ENCODE measurements at places on chromosomes 16 and 17.

DNA sequence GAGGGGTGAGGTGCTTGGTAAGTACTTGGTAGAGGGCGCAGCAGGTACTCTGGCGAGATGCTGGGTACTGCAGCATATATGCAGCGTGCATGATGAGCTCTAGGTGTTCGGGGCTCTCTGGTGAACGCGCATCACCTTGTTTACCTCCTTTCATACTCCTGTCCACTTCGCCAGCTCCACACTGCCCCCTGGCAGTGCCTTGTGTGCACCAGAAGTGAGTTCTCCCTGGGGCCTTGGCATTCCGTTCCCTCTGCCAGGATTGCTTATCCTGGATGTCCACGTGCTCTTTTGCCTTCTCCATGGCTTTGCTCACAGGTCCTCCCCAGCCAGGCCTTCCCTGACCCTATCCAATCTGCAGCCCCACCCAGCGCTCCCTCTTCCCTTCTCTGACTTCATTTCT is 154.2 kb downstream of the MRM1 start:
- DNase-seq: no peak

- DNase-seq: no peak
Measured at GRCh38 chr16:86988920-86989696, 328.1 kb downstream of the C16orf95 start.

DNA sequence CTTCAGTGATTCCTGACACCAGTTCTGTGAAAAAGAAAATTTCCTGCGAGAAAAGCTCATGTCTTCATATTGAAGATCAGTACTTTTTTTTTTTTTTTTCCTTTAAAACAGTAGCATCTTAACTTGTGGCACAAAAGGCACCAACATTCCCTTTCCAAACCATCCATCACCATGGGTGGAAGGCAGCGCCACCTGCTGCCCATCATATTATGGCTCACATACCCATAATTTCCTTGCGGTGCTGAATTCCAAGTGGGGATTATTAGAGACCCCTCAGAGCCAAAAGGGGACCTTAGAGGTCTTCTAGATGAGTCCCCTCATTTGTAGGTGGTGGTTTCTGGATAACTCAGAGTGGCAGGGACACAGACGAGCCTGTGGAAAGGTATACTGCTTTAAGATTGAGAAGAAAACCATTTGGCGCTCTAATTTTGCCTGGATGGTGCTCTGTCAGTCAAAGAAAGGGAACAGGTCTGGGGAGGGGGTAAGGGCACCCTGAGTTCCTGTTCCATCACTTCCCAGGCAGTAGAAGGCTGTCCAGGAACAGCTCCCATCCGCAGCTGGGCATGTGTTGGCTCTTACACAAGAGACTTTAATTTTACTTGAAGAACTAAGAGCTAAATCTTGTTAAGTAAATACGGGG is 7.9 kb upstream of the SOST start:
- no peak for DNase-seq

GRCh38 chr16:2663553-2664546 is 18.5 kb upstream of the KCTD5 start:
- no peak for DNase-seq

DNA sequence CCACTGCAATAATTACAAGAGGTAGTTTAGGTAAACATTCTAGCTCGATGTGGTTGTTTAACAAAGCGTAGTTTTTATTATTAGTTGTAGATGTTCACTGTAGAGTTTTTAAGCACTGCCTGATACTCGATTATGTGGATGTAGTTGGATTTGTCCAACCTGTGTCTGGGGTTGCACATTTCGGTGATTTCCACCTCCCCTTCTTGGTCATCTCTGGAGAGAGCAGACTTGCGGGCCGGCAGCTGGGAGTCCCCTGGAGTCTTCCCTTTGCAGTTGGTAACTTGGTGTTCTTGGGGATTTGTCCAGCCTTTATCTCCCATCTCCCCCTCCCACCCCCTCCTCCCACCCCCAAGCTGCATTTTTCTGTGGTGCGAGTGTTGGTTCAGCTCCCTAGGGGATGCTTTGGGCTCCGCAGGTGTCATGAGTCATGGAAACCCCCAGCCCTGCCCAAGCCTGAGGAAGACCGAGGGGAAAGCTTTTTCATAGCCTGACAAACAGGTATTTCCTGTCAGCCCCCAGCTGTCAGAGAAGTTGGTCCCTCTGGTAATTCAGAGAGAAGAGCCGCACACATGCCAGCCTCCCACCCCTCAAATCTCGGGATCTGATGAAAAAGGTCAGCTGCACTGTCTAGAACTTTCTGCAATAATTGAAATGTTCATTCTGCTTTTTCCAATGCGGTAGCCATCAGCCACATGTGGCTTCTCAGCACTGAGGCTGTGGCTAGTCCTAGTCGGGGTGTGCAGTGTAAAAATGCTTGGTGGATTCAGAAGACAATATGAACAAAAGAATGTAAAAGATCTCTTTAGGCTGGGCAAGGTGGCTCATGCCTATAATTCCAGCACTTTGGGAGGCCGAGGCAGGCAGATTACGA is 50.3 kb downstream of the KSR1 start:
- DNase-seq: no peak

DNA sequence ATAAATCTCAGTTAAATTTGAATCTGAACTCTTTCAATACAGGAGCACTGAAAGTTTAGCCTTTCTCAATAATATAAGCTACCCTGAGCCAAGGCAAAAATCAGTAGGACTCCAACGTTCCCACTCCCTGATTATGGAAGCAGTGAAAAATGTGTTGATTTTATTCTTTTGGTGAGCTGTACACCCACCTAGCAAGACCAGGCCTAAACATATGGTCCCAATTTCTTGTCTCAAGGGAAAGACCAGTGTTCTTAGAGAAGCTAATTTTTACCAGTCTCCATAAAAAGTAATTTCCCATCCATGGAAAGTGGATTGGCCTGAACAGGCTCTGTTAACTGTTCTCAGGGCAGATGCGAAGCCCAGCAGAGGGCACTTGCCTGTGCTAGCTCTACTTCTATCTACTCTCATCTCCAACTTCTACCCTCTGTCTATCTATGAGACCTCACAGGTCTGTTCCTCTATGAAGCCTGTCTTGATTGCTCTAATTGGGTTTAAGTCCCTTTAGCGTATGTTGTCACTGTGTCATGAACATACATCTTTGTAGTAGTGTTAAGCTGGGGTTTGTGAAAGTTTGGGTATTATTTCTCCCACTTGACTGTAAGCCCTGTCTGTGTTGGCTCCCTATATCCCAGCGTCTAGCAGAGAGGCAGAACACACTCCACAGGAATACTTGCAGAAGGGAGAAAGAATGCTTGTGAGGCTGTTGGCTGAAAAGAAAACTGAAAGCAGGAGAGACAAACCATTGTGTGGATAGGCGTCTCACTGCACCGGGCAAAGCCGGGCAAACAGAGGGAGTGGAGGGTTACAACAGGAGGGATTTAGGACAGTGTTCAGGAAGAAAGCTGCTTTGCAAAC is 167.1 kb upstream of the MAF start:
- no peak for DNase-seq

DNA sequence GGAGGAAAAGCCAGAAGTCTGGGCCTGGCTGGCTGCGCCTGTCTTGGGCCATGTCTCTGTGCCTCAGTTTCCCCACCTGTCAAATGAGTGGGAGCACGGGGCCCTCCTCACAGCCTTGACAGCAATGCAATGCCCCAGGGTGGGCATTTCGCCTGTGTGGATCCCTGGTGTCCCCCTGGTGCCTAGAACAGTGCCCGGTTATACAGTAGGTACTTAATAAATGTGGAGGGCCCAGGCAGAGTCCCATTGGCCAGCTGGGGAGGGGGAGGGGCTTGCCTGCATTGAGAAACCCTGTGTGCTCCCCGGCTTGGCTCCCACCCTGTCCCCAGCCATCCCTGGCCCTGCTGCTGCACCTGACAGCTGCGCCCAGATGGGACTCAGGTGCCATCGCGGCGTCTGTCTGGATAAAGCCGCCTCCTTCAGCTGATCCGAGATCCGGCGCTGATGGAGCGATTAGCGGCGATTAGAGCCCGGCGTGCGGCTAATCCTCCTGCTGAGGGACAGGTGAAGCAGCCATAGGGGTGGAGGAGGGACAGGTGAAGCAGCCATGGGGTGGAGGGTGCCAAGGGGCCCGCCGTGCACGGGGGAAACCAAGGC is 12.4 kb downstream of the ZFPM1 start:
- DNase-seq: no peak

- no peak for DNase-seq
Measured at GRCh38 chr16:57713596-57713995, 19.0 kb downstream of the DRC7 start.

- no peak for DNase-seq
Measured at GRCh38 chr17:57102122-57102521, 17.1 kb downstream of the AKAP1 start.

DNA sequence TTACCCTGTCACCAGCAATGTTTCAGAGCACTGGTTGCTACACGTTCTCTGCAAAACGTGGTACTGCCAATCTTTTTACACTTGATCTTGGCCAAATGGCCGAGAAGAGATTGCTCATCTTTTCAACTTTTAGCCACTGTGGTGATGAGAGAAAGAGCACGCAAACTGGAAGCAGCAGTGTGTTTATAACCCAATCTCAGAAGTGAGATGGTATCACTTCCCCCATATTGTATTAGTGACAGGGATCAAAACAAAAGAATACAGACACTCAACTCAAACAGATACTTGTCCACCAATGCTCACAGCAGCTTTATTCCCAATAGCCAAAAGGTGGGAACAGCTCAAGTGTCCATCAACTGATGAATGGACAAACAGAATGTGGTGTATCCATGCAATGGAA is 72.1 kb upstream of the FA2H start:
- DNase-seq: no peak

- no peak for DNase-seq
Measured at GRCh38 chr17:4074831-4075495, 67.9 kb downstream of the ZZEF1 start.

- DNase-seq: no peak
Measured at GRCh38 chr16:27312580-27313421, 973 bp upstream of the IL4R start.

DNA sequence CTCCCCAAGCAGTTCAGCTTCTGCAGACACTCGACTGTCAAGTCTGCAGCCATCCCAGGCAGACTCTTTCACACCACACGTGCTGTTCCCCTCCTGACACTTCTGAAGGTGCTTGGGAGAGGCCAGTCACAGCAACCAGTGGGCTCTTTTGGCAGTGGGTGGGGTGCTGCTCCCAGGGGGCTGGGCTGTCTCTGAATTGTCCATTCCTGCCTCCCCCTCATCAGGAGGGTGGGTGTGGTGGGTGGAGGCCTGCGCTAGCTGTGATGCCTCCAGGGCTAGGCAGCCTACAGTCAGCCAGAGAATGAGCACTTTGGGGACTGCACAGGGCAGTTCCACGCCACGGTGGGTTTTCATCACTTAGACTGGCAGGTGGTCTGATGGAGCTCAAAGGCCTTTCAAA is 10.3 kb downstream of the STARD3 start:
- DNase-seq: no peak

DNA sequence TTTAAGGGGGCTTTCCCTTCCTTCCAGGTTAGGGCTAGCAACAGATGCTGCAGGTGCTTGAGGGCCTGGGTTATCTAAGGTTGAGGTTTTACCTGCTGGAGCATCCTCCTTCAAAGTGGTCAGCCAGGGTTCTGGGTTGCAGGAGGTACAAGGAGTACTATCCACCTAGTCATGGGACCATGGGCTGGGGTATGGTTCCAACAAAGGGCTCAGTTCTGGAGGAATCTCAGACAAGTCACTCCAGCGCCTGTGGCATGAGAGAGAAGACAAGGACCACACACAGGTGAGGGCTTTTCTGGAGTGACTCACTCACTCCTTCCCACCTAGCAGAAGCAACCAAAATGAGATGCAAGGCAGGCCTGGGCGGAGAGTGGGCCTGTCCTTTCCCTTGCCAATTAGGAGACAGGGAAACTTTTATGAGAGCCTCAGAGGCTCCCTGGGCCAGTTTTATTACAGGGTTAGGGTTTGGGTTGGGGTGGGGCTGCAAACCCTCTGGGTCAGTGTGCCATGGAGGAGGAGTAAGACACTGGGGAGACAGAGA is 2.2 kb downstream of the MYO19 start:
- DNase-seq: no peak
